Hematopoietic multipotent progenitor cell treated with erythropoietin and hydrocortisone succinate and interleukin-3 and kit ligand, for 6 days (in vitro differentiated cells): ENCODE measurements at places on chromosomes 6 and 20.

DNA sequence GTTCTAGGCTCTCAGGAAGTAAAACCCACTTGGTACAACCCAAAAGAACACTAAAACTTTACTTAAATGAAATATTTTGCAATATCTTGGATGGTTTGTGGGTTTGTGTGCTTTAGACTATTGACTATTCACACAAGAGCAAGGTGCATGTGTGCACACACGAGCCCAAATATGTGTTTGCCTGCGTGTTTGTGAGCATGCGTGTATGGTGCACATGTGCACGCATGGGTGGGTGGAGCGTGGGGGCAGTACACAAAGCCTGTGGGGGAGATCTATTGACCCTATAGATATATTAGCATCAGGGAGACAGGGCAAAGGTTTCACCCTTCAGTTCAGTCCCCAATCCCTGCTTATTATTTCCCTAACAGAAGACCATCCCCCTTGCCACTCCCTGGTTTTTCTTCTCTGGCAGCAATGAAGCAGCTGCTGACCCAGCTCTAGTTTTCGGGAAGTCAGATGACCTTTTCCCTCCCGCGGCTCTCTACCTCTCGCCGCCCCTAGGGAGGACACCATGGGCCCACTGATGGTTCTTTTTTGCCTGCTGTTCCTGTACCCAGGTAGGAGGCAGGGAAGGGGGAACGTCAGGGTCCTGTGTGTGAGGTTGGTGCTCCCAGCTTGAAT, at the start of gene C2:
C2 (plus strand) TSS at position 476 of the 621 bp plus-strand sequence; CDS start at position 512, 36 bp downstream.
- DNase-seq, result no peak

DNA sequence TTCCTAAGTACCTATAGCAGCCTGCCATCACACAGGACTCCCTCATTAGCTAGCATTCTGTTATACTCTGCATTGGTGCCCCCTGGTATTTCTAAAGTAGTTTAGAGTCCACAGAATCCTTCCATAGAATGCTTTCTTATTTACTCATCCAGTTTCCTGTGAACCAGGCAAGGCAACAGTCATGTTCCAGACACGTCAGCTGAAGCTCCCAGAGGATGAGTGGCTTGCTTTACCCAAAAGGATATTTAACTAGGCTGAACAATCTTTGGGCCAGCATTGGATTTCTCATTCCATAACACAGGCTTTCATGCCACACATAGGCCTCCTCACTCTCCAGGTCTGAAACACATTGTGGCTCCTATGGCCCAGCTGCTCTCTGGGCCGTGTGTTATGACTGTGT, 203.8 kb upstream of the MAP3K7 start:
- no peak for DNase-seq

DNA sequence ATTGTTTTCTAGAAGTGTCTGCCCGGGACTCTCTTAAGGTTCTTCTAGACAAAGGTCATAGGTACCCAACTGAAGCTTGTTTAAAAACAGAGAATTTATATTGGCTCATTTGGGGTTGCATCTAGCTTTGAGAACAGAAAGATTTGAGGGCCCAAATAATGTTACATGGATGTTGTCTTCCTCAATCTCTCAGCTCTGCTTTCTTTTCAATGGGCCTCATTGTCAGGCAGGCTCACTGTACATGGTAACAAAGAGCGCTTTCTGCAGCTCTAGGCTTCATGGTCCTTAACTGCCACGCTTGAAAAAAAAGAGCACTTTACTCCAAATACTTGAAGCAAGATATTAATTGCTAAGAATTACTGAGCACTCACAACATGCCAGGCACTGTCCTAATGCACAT, 22.2 kb downstream of the NHLRC1 start:
- DNase-seq, result no peak

DNA sequence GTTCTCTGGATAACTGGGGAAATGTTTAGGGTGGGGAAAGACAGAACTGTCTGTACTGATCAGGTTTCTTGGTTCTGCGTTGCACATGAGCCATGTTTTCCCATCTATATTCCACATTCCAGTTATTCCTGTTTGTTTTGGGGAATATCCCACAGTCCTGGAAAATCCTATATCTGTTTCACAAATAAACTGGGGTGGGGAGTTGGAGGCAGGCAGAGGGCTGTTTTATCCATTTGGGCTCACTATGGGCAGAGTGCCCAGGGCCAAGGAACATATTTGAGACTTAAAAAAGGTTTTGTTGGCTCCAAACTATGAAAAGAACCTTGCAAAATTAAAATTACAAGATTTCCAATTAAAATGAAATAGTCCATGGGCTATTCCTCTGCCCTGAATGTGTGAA, 21.5 kb downstream of the FOXP4 start:
- DNase-seq, result no peak

DNA sequence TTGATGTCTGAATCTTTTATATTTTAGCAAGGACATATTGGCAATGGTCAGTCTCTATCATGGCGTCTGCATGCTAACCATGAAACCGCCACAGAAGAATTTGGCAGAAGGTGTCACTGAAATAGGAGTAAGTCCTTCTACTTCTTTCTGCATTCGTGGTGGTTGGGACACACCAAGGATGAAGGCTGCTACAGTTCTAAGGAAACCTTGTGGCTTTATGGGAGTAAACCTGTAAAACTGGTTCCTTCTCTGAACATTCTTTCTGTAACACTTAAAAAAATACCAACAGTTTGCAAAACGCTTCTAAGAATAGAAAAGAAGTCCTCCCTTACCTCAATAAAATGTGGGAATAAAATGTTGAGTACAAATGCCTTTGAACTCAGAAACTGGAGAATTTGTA, 195.3 kb downstream of the SLC24A3 start:
- DNase-seq, result no peak

DNA sequence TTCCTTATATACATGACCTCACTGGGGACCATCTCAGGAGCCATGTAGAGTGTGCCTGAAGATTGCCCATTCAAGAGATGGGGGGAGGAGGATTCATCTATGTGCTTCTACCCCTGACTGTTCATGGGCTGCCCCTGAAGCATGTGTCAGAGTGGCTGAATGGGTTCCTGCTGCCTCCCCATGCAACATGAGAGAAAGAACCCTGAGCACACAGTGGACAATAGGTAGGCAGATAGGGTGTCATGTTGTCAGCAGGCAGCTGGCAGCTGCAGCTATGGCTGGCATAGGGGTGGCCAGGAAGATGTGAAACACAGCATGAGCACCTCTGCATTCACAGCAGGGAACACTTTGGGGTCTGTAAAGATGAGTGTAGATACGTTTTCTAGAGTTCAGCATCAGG, 208.4 kb upstream of the CNR1 start:
- DNase-seq, result no peak

- DNase-seq, result peak; percentile 83
These were observed 971 bp downstream of the NFKBIE start for GRCh38 chr6:44264154-44265006.

- DNase-seq, result peak; percentile 86
These were observed 48.1 kb downstream of the HLA-DPB1 start for GRCh38 chr6:33123732-33124524.

DNA sequence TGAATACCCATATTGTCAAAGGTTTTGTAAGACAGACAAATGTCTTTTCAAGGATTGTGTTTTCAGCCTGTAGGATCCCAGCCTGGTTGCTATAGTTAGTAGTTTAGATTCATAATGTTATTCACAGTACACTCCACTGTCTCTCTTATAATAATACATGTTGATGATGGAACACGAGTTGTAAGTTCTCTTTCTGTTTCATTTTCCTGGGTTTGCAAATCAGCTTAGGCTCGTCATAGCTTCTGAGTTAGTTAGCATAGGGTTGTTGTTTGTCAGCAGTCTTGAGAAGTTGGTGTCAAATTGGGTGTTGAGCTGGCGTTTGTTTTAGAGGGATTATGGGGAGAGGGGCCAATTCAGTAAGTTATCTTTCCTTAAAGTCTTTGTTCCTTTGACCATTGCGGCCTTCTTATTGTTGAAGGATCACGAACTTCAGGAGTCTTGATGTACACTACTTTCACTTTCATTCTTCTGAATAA, 45.8 kb downstream of the QKI start:
- peak; percentile 31 for DNase-seq

GRCh38 chr6:43764772-43765171, 5.2 kb upstream of the VEGFA start:
- no peak for DNase-seq

- no peak for DNase-seq
These were observed 1.4 kb downstream of the SENP6 start for GRCh38 chr6:75603106-75603420.

GRCh38 chr6:105179244-105180065, at the start of gene POPDC3:
TSS of gene POPDC3 (minus strand) at chr6:105180014. CDS start at chr6:105161909, 18,105 bp downstream.
- peak; percentile 1 for DNase-seq

DNA sequence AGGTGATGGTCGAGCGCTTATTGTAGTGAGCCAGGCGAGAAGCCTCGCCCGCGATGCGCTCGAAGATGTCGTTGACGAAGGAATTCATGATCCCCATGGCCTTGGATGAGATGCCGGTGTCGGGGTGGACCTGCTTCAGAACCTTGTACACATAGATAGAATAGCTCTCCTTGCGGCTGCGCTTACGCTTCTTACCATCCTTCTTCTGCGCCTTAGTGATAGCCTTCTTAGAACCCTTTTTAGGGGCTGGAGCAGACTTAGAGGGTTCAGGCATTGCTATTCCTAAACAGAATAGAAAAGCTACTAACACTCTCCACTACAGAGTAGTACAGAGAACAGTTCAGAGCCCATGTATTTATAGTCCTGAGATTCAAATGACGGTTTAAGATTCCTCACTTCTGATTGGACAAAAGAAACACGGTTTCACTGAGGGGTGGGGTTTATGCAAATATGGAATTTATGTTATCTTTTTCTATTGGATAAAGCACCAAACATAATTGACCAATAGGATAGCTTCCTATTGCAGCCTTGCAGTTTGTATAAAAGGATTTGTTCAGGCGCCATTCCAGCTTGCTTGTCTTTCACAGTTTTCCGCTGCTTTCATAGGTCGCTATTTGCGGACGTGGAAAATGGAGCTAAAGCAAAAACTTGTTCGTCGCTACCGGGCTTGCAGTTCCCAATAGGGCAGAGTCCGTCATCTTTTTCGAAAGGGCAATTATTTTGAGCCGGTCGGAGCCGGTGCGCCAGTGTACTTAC, 43.7 kb upstream of the HFE start:
- DNase-seq, result peak; percentile 99

GRCh38 chr6:148225871-148226270, 116.8 kb upstream of the SASH1 start:
- no peak for DNase-seq

GRCh38 chr6:90144928-90145555, 151.6 kb downstream of the BACH2 start:
- no peak for DNase-seq

DNA sequence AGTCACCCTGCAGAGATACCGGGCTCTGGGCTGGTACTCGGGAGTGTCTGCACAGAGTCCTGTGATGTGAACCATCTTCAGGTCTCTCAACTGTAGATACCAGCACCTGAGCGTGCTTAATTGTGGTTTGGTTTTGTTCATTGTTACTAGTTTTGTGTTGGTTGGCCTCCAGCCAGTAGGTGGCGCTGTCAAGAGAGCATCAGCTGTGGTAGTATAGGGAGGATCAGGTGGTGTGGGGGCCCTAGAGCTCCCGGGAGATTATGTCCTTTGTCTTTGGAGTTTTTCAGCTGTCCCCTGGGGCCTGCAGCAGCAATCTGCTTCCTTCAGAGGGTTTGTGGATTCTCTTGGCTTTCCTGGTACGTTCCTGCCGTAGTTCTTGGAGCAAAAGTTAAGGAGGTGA, 67.9 kb downstream of the CDYL start:
- DNase-seq, result no peak

GRCh38 chr6:132650429-132650828, 8.6 kb downstream of the TAAR1 start:
- DNase-seq, result no peak

GRCh38 chr6:51959744-51960383, 127.5 kb downstream of the PKHD1 start:
- DNase-seq, result peak; percentile 77

DNA sequence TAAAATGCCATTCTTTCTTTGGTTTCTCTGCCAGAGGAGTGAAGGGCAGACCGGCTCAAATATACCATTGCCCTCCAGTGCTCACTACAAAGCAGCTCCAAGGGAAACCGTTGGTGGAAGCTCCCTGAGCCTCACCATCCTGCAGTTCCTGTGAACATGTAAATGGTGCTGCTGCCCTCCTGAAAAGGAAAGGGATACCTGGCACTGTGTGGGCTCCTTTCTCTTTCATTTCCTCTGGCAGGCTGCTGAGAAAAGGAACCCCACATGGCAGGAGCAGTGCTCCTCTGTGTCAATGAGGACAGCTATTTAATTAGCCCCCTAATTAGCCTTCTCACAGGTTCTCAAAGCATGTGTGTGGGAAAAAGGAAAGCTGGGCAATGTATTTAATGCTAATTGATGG, 142.5 kb downstream of the KLHL32 start:
- no peak for DNase-seq

DNA sequence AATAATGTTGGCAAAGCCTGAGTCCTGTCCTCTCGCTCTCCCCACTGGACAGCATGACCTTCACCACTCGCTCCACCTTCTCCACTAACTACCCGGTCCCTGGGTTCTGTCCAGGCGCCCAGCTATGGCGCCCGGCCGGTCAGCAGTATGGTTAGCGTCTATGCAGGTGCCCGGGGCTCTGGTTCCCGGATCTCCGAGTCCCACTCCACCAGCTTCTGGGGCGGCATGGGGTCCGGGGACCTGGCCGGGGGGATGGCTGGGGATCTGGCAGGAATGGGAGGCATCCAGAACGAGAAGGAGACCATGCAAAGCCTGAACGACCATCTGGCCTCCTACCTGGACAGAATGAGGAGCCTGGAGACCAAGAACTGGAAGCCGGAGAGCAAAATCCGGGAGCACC, 20.5 kb downstream of the RNF114 start:
- no peak for DNase-seq

DNA sequence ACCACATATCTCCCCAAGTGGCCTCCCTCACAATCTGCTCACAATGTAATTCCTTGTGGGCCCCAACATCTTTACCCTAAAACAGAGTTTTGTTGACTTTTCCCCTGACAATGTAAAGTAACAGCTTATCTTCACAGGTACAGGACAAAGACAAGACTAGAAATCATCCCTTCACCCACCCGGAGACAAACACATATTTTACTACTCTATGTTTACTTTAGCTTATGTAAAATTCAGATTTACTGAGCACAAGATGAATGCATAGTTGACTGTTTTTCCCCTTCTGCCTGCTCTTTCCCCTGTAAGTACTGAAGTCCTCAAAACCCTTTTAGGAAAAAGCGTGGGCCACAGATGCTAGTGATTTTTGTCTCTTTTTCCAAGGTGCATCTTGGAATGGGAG, 61.0 kb downstream of the RPP21 start:
- DNase-seq, result no peak

DNA sequence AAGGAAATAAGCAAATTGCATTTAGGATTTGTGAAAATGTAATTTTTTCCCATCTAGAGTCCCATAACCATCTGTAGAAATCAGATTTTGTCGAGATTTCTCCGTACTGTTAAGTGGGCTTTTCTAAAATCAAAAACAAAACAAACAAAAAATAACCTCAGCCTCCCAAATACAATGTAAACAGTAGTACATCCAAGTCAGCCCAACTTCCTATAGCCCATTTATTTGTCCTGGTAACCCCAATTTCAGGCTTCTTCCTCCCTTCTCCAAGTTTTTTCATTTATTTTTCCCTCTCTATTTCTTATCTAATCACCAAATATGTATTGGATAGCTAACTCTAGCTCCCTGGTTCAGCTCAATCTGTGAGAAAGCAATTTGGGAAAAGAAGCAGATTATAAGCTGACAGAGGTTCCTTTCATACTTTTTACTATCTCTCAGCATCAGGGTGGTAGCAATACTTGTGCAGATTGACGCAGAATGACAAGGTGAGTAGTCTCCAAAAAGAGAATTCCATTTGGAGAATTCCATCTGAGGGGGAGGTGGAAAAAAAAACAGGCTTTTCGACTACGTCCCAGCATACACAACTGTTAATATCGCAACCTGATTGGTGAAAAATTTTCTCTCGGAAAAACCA, 132.6 kb upstream of the BTN3A2 start:
- DNase-seq, result no peak
